Ureter (tissue), 1 donor: ENCODE measurements at places on chromosomes 7 and 10. TPM values are rescaled to one million over a fixed set of nuclear protein-coding genes. Genes with fewer than 3 reads are reported as not detected.

GRCh38 chr7:127514499-127514898 is 70.9 kb downstream of the GCC1 start:
- no peak for DNase-seq

Gene CRYGN
- not detected for total RNA-seq

DNA sequence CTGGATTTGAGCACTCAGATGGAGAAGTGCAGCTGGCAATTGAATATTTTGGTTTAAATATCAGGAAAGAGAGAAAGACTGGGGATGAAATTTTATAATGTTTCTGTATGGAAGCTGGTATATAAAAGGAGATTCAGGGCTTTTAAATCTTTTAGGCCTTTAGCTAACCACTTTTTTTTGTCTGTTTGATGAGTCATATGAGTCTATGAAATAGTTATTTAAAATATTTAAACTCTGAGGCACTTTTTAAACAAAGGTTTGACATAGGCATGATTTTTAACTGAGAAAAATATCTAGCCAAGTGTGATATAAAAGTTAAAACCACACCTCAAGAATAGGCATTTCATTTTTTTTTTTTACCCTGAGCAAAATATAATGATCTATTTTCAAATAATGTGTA is 944.3 kb downstream of the GATA3 start:
- no peak for DNase-seq

GRCh38 chr7:50771120-50772002 is 11.3 kb downstream of the GRB10 start:
- no peak for DNase-seq
